ENCODE measurements at places on chromosomes 12 and 14.

DNA sequence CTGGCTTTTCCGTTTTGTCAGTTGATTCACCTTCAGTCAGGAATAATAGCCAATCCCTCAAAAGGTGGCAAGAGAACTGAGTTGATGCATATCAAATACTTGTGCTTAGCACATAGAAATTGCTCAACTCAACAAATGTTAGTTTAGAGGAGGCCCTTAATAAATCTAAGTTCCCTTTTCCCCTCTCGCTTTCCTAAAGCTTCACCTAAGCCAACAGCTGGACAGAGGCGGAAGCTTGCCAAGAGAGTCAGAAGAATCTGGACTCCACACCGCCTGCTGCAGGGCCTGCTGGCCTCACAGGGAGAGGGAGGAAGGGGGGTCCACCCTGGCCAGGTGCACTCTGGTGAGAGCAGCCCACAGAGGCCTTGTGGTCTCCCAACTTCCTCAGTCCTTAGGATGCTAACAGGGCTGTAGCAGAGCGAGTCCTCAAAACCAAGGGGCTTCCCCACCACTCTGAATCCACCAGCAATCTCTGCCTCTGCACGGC, 213.1 kb downstream of the CHST11 start:
- DNase-seq: no peak

- DNase-seq: no peak
Measured at GRCh38 chr12:54370171-54370730, 6.0 kb upstream of the GPR84 start.

GRCh38 chr14:92863286-92864080, 59.5 kb upstream of the CHGA start:
- no peak for DNase-seq

DNA sequence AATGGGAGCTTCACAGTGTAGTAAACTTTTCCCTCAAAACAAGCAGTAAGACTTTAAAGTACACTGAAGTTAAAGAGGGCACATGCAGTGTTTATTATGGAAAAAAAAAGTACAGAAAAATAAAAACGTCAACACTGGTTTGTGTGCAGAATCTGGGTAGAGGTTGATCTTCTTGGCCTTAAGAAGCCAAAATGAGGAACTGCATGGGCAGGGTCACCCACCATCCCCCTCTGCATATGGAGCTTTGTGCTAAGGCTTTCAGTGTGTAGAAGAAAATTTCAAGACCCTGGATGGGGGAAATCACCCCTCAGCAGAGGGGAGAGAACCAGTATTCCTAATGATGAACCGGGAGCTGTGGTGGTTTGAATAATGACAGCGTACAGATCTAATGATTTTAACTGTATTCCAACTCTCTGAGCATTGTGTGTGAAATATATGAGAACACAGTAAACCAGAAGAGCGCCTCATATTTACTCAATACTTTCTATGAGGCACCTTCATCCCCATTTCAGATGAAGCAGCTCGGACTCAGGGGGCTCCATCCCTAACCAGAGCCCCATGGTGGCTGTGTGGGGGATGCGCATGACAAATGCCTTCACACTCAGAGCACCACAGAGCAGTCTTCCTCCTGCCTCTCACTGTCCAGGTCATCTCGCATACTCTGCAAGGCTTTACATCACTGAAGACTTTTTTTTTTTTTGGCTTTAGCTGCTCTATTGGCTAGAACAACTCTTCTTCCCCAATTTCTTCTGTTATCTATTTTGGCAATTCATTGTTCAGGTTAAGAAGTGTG, 33.4 kb downstream of the ACADS start:
- no peak for DNase-seq
